Neural progenitor cell (in vitro differentiated cells): ENCODE measurements at places on chromosomes 3 and 15. TPM values are rescaled to one million over a fixed set of nuclear protein-coding genes. Genes with fewer than 3 reads are reported as not detected.

CLASP2 gene
- total RNA-seq: 63.9 and 125 TPM in 2 replicates

DNA sequence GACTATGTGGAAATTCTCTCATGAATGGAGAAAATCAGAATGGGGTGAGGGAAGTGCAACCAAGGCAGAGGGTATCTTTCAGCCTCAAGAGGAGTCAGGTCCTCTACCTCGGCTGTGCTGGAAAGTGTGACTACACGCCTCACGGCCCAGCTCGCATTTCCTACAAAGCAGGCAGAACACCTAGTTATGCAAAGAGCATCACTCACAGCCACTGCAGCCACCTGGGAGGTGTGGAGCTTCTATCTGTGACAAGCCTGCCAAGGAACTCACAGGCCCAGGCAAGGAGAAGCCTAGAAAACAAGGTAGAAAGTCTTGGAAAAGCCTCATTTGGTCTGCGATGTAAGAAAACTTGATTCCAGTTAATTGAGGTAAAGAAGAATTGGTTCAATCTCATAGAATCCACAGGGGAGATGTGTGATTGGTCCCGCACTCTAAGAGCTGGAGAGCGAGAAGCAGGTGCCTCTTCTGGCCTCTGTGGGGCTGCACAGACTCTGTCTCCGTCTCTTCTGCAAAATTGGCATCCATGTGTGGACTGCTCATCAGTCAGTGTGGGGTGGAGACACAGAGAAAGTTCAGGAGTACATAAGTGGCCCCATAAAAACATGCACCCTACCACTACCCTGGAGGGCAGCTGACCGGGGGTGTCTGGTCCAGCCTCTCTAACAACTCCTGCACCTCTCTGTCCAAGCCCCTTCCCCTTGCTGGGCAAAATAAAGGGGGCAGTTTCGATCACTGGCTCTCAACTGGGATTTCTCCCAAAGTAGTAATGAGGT lies 76.8 kb downstream of the TAMM41 start:
- H3K27ac ChIP-seq: no peak overlapping the region
- H3K4me1 ChIP-seq: peaks cover 4% of the 10 kb centered on the region
- H3K36me3 ChIP-seq: no peaks in the 10 kb centered on the region
- peak overlapping the region; percentile 6 for H3K4me3 ChIP-seq
- H3K27me3 ChIP-seq: no peaks in the 10 kb centered on the region
- DNase-seq: no peak

DNA sequence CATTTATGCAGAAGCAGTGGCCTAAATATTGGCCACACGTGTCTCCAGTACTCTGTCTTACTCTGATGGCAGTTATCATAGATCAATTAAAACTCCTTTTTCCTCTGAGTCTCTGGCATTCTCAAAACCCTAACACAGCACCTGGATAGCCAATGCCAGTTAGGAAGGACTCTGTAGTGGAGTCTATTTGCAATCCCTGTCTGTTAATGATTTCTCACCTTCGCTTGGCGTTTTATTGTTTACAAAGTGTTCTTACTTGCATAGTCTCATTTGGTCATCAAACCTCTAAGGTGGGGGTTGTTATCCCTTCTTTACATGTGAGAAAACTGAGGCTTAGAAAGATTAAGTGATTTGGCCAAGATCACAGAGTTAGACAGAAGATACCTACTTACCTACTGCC lies 258.8 kb downstream of the IL5RA start:
- no peaks in the 10 kb centered on the region for H3K4me1 ChIP-seq
- no peaks in the 10 kb centered on the region for H3K27me3 ChIP-seq
- no peak overlapping the region for H3K4me3 ChIP-seq
- H3K36me3 ChIP-seq: no peaks in the 10 kb centered on the region
- H3K27ac ChIP-seq: no peak overlapping the region

GRCh38 chr3:18344306-18345014 lies 80.7 kb downstream of the SATB1 start:
- DNase-seq: no peak
- H3K4me1 ChIP-seq: no peaks in the 10 kb centered on the region
- no peak overlapping the region for H3K27ac ChIP-seq
- H3K4me3 ChIP-seq: no peak overlapping the region
- H3K27me3 ChIP-seq: no peaks in the 10 kb centered on the region

DNA sequence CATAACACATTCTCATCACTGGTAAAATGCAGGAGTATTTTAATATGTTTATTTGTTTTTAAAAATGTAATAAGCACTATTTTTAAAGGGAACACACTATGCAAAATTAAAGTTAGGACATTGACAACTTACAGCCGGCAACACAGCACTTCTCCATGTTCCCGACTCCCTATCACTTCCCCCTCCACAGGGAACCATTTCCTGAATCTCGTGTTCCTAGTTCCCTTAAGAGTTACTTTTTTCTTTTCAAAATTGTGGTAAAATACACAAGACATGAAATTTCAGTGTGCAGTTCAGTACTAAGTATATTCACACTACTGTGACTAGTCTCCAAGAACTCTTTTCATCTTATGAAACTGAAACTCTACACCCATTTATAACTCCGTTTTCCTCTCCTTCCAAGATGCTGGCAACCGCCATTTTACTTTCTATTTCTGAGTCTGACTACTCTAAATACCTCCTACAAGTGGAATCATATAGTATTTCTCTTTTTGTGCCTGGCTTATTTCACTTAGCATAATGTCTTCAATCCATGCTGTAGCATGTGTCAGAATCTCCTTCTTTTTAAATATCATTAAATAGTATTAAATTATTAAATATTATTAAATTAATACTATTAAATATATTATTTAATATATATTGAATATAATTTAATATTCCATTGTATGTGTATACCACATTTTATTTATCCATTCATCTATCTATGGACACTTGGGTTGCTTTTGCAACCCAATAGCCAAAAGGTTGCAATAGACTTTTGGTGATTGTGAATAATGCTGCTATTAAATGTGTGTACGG lies 25.9 kb upstream of the UBE2Q2 start:
- DNase-seq: no peak
- no peak overlapping the region for H3K27ac ChIP-seq
- H3K4me1 ChIP-seq: no peaks in the 10 kb centered on the region
- no peak overlapping the region for H3K4me3 ChIP-seq
- H3K27me3 ChIP-seq: no peaks in the 10 kb centered on the region
- no peaks in the 10 kb centered on the region for H3K36me3 ChIP-seq

GRCh38 chr3:95407709-95408463 lies 1345.0 kb downstream of the NSUN3 start:
- no peak for DNase-seq
- H3K4me3 ChIP-seq: no peak overlapping the region
- H3K4me1 ChIP-seq: no peaks in the 10 kb centered on the region
- no peak overlapping the region for H3K27ac ChIP-seq
- no peaks in the 10 kb centered on the region for H3K27me3 ChIP-seq

GRCh38 chr15:100980410-100981046 lies 61.4 kb downstream of the LRRK1 start:
- no peak overlapping the region for H3K4me3 ChIP-seq
- H3K36me3 ChIP-seq: no peaks in the 10 kb centered on the region
- no peak for DNase-seq
- H3K4me1 ChIP-seq: peaks cover 3% of the 10 kb centered on the region
- no peak overlapping the region for H3K27ac ChIP-seq

NKIRAS1 gene
- total RNA-seq: 17.3 and 30.9 TPM in 2 replicates

RPP14 gene
- total RNA-seq: 16.4 and 17.8 TPM in 2 replicates

DNA sequence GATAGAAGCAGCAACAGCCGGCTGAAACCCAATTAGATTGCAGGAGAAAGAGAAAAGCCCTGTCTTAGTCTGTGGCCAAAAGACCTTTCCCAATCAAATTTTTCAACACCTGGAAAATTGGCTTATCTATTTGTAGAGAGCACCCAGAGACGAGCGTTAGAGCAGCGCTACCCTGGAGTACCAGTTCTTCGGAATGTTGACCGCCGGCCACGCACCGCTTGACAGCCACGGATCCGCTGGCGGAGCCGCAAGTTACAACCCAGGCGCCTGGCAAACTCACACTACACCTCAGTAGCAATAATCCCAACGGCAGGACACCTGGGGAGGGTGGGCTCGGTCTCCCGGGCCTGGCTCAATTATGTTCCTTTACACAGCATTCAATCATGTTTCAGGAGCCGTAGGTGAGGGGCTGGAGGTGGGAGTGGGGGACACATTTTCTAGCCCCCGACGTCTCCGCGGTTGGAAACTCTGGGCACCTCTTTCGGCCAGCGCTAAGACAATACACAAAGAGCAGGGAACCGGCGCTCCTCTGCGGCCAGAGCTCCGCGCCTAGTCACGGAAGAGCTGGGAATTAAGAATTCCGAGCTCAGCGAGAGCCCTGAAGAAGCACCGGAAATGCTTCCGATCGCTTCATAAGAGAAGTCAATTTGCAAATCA lies 1.2 kb downstream of the MB21D2 start:
- peak overlapping the region; percentile 92 for H3K4me3 ChIP-seq
- peaks cover 28% of the 10 kb centered on the region for H3K27me3 ChIP-seq
- DNase-seq: peak; percentile 74
- H3K36me3 ChIP-seq: no peaks in the 10 kb centered on the region
- H3K27ac ChIP-seq: no peak overlapping the region
- H3K4me1 ChIP-seq: peaks cover 24% of the 10 kb centered on the region

DNA sequence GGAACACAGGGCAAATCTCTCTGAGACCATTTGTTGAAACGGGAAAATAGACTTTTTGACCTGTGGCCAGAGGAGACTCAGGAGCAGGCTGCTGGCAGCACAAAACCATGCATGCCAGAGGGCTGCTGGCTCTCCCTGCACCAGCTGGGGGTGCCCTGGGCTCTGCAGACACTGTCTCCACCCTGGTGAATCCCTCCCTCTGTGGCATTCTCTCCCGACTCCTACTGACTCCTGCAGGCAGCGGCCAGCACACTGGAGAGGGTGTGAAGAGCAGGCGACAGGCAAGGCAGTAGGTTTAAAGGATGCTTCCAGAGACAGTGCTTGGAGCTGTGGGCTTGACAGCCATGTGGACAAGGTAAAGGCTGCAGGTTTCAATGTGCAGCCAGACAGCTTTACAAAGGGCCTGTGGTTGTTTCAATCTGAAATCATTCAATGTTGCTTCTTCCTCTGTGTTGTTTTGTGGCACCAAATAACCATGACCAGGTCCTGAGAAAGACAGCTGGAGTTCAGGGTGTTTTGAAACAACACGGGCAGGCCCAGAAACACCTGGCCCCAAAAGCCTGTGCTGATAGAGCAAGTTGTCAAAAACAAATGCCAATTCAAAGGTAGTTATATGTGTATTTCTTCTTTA lies 431.0 kb upstream of the ATP10A start:
- H3K4me1 ChIP-seq: peaks cover 10% of the 10 kb centered on the region
- H3K27ac ChIP-seq: no peak overlapping the region
- H3K4me3 ChIP-seq: no peak overlapping the region
- H3K27me3 ChIP-seq: no peaks in the 10 kb centered on the region

DNA sequence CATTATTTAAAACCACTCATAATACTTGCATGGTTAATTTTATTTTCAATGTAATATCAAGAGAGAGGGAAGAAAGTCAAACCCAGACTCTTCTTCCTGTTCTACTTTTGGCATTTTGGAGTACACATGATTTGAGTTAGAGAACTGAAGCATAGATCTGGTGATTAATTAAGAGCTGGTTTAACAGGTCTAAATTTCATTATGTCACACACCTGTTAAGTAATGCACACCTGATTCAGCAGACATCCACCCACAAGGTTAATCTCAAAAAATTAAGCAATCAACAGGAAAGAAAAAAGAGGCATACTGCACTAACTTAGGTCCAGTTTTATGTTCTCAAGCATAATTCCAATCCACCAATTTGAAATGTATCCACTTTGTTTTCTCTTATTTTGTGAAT lies 101.1 kb upstream of the ICE2 start:
- H3K4me3 ChIP-seq: no peak overlapping the region
- peaks cover 20% of the 10 kb centered on the region for H3K4me1 ChIP-seq
- DNase-seq: no peak
- H3K27ac ChIP-seq: no peak overlapping the region
- H3K27me3 ChIP-seq: no peaks in the 10 kb centered on the region

DNA sequence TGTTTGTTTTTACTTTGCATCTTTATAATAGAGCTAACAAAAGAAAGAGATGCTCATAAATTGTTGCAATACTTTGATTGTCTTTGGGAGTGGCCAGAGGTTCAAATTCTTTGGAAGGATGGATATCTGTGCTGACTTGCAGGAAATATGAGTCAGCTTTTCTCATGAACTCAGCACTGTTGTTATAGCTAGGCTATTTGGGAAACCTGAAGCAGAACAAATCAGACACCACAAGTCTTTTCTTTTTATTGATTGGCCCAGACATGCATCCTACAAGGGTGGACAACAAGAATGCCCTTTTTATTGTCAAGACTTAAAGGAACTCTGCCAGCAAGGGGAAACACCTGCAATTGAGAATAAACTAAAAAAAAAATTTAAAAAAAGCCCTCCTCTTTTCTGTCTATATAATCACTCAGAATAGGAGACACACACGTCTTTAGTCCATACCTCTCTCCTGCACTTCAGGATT lies 4.6 kb upstream of the DENND4A start:
- DNase-seq: no peak
- no peak overlapping the region for H3K4me3 ChIP-seq
- no peaks in the 10 kb centered on the region for H3K27me3 ChIP-seq
- no peak overlapping the region for H3K27ac ChIP-seq
- H3K4me1 ChIP-seq: peaks cover 4% of the 10 kb centered on the region
- no peaks in the 10 kb centered on the region for H3K36me3 ChIP-seq

DNA sequence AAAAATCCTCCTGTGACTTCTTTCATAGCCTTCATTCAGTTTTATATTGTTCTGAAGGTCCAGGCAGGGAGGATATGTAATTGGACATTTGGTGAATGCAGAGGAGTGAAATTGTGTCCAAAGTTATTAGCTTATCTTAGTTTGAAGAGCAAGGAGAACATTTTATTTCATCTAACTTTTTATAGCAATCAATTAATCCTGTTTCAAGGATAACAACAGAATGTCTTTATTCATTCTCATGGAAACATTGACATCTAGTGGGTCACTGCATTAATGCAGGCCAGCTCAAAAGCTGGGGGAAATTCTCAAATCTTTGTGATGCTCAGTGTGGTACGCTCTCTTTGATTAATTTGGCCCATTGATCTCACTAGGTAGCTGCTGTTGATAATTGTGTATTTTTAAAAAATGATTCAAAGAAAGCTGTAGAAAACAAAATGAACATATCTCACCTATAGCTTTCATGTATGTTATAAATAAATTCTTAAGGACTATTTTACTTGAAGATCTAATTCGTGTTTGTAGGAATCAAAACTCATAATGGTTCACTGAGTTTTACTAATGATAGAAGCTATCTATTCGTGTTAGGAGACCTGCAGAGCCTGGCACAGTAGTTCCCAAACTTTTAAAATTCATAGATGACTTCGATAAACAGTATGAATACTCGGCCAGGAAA lies 150.8 kb upstream of the KCNMB2 start:
- H3K4me1 ChIP-seq: peaks cover 19% of the 10 kb centered on the region
- H3K27ac ChIP-seq: no peak overlapping the region
- H3K27me3 ChIP-seq: no peaks in the 10 kb centered on the region
- no peaks in the 10 kb centered on the region for H3K36me3 ChIP-seq
- no peak overlapping the region for H3K4me3 ChIP-seq
